CD8-positive, alpha-beta T cell (primary cell): ENCODE measurements at places on chromosomes 5 and 9. TPM values are rescaled to one million over a fixed set of nuclear protein-coding genes. Genes with fewer than 3 reads are reported as not detected.

DNA sequence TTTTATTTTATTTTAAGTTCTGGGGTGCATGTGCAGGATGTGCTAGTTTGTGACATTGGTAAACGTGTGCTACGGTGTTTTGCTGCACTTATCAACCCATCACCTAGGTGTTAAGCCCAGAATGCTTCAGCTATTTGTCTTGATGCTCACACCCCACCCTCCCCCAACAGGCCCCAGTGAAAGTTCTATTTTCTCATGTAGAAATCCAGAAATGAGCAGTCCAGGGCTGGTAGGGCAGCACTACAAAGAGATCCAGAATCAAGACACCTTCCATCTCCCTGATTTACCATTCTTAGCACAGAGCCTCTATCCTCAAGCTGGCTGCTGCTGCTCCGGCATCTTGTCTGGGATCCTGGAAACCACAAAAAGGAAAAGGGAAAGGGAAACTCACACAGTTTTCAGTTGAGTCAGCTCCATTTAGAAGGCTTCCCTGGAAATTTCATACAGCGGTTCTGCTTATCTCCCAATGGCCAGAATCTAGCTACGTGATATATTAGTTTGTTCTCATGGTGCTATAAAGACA is 85.4 kb upstream of the SMARCA2 start:
- DNase-seq: no peak

The SLC26A2 gene
- total RNA-seq: 2.0 TPM

DNA sequence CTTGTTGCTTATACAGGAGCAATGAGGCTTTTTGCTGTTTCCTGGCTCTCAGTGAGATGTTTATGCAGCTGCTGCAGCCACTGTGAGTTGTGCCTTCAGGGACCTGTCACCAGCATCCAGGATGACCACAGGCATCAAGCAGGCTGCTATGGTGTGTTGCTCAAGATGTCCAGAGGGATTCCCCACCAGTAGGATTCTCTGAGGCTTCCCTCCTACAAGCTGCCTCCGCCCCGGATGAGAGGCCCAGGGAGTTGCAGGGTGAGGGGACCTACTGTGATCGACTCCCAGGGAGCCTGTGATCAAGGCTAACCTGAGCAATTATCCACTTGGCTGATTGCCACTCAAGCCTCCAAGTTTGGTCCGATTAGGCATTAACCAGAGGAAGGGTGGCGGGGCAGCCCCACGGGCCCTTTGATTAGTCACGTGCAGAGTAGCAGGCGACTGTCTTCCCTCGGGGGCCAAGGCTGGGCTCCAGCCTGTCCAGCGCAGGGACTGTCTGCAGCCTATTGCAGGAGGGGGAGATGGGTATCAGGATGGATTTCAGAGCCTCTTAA is 1.8 kb upstream of the FAT2 start:
- no peak for DNase-seq

GRCh38 chr5:172878933-172879752 is 45.1 kb downstream of the ERGIC1 start:
- DNase-seq: no peak

The GNA14 gene
- not detected for total RNA-seq
